EH (cell line): ENCODE measurements at places on chromosomes 4 and X.

DNA sequence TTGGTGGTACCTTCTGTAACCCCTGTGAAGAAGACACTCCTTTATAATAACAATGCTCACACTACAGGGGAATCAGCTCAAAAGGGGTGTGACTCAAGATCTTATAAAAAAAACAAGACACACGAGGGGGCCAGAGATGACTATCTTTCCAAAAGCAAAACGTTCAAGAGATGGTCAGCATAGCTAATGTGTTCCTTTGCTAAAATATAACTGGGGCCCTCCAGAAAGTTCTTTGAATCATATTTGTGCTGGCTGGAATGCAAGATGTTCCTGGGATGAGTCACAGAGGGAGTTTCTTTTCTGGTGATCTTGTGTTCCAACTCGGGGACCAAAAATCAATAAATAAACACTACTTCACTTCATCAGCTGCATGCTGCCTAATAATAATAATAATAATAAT is 46.5 kb downstream of the RAI2 start:
- DNase-seq: peak; percentile 44

- no peak for DNase-seq
Measured at GRCh38 chr4:149910177-149910576, 94.5 kb upstream of the IQCM start.

GRCh38 chr4:174404677-174405076 is 117.6 kb downstream of the HPGD start:
- DNase-seq: no peak

DNA sequence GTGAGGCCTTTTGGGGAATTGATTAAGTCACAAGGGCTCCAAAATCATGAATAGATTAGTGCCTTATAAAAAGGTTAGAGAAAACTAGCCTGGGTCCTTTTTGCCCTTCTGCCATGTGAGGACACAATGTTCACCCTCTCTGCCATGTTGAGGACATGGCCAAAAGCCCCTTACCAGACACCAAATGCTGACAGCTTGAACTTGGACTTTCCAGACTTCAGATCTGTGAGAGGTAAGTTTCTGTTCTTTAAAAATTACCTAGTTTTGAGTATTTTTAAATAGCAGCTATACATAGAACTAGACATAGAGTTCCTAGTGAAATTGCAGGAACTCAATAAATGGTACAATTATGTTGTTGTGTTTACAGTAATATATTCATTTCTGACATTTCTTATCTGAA is 1214.4 kb downstream of the ADGRL3 start:
- no peak for DNase-seq

DNA sequence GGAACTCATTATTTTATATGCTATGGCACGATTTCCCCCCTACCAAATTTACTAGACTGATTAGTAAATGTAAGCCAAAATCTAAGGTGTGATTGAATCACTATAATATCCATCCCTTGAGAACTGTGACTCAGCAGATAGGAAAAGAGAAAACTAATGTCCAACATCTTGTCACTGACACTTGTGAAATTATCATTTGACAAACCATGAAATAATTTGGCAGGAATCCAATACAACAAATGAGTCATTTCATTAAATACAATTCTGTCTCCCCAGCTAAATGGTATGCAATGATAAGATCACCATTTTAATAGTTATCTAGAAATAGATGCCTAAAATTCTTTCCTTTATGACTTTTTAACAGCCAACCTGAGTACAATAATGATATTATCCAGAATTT is 462.3 kb downstream of the DMD start:
- no peak for DNase-seq

GRCh38 chr4:89660444-89661172 is 176.4 kb downstream of the SNCA start:
- DNase-seq: no peak

DNA sequence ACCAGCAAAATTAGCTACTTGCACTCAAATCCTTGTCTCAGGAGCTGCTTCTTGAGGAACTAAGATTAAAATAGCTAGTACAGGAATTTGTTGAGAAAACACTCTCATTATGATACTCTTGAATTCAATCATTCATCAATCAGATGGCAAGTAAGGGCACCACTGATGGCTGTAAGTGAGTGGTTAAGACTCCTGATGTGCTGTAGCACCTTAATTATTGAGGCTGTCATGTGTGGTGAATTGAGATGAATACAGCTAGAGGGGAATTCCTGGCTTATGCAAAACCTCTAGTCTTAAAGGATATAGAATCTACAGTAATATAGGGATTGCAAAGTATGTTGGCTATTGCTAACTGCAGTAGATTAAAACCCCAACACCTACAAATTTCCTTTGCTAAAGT is 509.1 kb downstream of the IQCM start:
- no peak for DNase-seq

DNA sequence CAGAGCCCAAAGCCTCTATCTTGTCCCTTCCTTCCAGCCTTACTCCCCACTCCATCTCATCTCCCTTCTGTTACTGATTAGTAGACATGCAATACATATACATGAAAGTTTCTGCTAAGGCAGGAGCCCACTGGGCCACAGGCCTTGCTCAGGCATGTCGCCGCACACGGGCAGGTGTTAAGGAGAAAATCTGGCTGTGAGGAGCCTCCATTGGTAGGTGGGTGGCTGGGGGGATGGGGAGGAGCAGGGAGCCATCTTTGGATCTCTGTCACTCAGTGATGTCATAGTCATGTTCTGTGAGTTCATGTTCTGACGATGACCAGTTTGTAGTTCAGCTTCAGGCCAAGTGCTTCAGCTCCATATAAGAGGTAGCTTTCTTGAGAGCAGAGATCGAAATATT is 2.9 kb upstream of the HMGB3 start:
- no peak for DNase-seq

GRCh38 chr4:41189666-41190065 is 24.7 kb downstream of the APBB2 start:
- DNase-seq: peak; percentile 35

GRCh38 chr4:40182954-40183353 is 13.9 kb upstream of the RHOH start:
- no peak for DNase-seq

GRCh38 chrX:9635803-9636202 is 129.8 kb downstream of the GPR143 start:
- DNase-seq: peak; percentile 46

DNA sequence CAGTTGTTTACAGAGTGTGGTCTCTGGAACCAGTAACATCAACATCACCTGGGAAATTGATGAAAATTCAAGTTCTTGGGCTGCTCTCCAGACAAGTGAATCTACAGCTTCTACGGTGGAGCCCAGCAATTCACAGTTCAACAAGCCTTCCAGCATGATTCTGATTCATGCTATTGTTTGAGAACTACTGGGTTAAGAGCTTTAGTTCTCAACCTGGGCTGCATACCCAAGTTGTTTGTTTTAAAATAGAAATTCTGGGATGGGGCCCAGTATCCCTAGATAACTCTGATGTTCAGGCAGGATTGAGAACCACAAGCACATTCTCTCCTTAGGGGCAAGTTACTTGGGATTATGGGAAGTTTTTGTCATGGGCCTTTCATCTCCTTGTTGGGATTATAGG is 37.9 kb upstream of the PGK1 start:
- peak; percentile 48 for DNase-seq

- no peak for DNase-seq
Measured at GRCh38 chr4:72702948-72703347, 133.9 kb upstream of the ADAMTS3 start.

DNA sequence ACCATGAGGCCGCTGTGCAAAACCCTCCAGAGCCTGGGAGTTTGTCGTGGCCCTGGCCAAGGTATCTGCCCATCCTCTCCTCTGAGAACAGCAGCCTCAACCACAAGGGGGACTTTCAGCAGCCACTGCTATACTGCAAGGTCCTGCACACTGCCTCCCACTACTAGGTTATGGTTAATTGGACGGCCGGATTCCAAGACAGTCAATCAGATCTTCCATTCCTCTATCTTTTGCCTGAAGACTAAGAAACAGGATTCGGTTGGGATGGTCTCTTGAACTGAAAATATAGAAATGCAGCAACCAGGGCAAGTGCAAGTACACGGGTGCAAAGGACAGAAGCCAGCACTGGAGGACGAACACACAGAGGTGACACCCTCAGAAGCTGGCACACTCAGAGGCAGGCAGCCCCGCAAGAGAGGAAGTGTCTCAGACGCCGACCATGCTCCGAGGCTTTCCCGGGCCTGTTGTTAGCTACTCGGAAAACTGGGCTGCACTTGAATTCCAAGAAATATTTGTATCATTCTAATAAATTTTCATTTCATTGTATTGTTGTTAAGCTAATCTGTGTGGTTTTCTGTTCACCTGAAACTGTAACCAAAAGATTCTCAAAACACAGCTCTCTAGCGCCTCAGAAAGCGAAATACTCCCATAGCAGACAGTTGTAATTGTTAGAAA is 63.3 kb downstream of the AFAP1 start:
- peak; percentile 57 for DNase-seq

- no peak for DNase-seq
Measured at GRCh38 chrX:143683486-143683885, 37.1 kb downstream of the SPANXN2 start.

GRCh38 chrX:17547658-17548057 is 172.7 kb downstream of the NHS start:
- DNase-seq: peak; percentile 82

DNA sequence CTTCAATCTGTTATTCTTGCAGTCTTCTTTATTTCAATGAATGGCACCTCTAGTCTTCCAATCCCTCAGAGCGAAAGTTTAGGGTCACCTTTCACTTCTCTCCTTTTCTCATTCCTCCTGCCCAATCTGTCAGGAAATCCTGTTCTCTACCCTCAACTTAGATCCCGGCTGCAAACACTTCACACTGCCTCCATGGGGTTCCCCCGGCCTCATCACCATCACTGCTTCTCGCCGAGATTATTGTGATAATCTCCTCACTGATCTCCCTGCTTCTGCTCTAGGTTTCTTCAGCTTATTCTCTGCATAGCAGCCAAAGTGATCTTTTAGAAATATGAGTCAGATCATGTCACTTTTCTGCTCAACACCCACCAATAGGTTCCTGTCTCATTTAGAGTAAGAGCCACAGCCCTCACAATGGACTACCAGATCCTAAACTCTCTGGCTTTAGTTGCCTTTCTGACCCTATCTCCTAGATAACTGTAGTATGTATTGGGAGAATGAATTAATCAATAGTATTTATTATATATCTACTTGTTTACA is 43.6 kb upstream of the TBC1D9 start:
- no peak for DNase-seq

- DNase-seq: no peak
Measured at GRCh38 chr4:79065262-79065661, 126.0 kb upstream of the PAQR3 start.

DNA sequence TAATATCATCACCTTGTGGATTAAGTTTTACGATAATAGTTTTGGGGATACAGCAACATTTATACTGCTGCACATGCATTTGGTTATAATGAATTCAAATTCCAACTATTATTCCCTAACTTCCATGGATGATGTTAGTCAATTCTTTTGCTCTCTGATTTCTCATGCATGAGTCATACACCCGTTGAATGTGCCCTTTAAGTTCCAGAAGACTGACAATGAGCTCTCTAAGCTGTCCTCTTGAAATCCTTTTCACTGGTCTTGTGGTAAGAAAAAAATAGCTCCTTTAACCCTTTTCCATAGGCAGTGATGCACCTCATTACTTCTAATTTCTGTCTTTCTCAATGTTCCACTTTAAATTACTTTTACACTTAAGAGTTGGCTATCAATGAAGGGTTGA is 1095.2 kb upstream of the POU3F4 start:
- DNase-seq: no peak

DNA sequence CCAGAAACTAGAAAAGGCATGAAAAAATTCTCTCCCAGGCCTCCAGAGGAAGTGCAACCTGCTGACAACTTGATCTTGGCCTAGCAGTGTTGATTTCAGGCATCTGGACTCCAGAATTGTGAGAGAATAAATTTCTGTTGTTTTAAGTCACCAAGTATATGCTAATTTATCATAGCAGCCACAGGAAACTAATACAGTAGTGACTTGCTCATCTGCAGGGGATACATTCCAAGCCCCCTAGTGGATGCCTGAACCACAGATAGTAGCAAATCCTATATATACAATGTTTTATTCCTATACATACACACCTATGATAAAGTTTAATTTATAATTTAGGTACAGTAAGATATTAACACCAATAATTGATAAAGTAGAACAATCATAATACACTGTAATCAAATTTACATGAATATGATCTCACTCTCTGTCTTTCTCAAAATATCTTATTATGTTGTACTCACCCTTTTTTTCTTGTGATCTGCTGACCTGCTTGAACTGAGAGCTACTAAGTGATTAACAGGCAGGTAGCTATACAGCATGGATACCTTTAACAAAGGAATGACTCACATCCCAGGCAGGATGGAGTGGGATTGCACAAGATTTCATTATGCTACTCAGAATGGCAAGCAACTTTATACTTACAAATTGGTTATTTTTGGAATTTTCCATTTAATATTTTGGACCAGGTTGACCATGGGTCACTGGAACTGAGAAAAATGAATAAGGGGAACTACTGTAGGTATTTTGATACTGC is 501.1 kb downstream of the KCNIP4 start:
- no peak for DNase-seq

- no peak for DNase-seq
Measured at GRCh38 chr4:151198748-151199147, 78.2 kb upstream of the PRSS48 start.

DNA sequence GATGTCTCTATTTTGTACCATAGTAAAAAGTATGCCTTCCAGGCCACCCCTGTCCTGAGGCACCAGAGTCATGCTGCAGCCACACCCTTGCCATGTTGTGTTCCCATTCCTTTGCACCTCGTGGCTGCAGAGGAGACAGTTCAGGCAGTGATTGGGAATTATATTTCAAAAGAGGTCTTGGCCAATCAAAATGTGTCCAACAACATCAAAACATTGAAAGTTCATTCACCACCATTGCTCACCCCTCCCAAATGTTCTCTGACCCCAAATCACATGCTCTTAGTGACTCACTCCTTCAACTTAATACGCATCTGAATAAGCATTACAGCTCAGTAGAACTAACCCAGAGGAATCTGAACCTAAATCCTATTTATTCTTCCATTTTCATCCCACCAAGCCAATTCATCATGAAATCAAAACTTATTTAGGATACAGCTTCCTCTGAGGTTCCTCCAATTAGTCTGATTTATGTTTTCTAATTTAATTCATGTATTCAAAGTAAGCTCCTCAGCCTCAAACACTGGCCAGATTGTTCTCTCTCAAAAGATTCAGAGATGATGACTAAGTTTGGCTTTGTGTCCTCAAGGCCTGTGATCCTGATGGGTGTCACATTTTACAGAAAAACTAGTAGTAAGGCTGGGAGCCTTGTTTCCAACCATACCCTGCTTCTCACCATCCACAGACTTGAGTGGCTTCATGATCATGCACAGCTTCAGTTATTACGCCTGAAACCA is 323.2 kb upstream of the INTU start:
- DNase-seq: no peak

GRCh38 chr4:145860446-145860845 is 78.2 kb downstream of the ZNF827 start:
- DNase-seq: no peak

DNA sequence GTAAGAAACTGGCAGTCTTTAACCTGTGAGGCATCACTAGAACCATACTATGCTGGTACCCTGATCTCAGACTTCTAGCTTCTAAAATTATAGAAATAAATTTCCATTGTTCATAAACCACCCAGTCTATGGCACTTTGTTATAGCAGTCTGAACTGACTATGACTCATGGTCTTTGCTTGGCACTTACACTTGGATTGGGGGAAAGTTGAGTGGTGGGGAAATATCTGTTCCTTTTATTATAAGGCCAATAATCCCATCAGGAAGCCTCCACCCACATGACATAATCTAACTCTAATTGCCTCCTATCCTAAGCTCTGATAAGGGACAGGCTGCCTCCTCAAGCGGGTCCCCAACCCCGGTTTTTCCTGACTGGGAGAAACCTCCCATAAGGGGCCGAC is 61.4 kb upstream of the PACRGL start:
- no peak for DNase-seq

GRCh38 chr4:74311696-74312313 is 3.5 kb downstream of the EPGN start:
- peak; percentile 72 for DNase-seq
